ENCODE measurements at places on chromosomes 11 and 22.

DNA sequence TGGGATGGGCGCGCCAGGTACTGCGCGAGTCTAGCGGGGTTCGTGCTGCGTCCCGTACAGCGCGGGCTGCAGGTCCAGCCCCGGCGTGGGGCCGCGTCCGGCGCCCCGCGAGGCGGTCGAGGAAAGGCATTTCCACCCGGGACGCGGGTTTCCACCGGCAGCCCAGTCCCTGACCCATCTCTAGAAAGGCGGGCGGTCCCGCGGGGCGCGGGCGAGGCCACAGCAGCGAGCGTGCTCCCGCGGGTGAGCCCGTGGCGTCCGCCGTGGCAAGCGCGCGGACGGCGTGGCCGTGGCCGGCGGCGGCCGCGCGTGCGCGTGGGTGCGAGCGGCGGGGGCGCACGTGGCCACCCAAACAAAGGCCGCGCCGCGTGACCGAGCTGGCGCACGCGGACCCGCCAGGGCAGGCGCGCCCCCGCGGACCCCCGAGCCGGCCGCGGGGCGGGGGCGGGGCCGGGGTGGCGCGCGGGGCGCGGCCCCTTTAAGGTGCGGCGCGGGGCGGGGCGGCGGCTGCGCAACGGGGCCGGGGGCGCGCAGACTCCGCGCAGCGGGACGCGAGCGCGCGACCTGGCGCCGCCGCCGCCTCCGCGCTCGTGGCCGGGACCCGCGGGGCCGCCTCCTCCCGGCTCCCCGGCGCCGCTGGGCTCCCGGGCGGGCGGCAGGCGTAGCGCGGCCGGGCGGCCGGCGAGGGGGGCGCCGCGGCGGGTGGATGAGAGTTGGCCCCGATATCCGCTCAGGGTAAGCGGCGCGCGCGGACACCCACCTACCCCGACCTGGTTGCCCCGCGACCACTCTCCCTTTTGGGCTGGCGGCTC, 39.3 kb upstream of the CELSR1 start:
- DNase-seq: peak; percentile 48

- no peak for DNase-seq
These were observed 58.9 kb upstream of the MYEOV start for GRCh38 chr11:69234740-69235710.

DNA sequence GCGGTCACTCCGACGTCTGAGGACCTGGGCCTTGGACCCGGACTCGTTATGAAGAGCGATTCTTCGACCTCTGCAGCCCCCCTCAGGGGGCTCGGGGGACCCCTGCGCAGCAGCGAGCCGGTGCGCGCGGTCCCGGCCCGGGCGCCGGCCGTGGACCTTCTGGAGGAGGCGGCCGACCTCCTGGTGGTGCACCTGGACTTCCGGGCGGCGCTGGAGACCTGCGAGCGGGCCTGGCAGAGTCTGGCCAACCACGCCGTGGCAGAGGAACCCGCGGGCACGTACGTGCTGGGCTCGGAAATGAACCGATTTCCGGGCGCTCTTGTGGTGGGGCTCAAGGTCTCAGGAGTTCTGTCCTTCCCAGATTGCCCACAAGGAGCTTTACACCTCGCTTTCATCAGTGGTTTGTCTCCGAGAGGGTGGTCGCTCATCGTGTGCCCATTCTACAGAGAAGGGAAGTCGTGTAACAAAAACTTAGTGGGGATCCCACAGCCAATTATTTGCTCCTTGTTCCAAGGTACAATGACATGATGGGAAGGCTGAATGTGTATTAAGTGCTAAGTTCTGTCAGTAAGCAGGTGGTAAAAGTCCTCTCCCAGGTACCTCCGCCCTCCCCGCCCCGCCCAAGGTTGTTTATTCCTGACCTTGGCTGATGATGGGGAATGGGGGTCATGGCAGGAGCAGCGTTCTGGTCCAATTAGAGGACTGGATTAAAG, 695 bp downstream of the PEX26 start:
- DNase-seq: peak; percentile 17

GRCh38 chr11:33743291-33743690, 7.1 kb upstream of the CD59 start:
- DNase-seq: no peak

GRCh38 chr11:33027846-33028536, 11.4 kb upstream of the TCP11L1 start:
- no peak for DNase-seq

DNA sequence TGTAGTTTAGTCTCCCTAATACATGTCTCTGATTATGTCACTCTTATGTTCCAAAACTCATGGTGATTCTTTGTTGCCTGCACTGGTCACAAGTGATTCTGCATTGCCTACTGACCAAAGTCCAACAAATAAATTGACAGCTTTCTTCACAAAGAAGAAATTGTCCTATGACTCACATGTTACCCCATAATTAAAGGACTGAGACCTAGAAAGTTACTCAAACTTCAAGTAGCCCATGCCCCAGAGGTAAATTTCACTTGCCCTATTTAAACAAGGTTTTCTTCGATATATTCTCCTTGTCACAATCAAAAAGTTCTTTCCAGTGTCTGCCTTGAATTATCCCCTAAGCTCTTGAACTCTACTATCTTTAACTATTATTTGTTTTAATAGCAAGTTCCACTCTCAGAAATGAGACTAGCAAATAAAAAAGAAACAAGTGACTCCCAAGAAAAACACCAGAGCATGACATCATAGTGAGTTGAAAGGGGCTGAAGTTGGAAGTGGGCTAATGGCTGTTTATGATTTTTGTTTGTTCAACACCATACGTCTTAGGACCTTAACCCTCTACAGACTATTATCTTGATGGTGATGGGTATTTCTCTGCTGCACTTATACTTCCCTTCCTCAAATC, 94.5 kb upstream of the BLID start:
- DNase-seq: no peak

GRCh38 chr11:64718084-64718779, 4.8 kb downstream of the NRXN2 start:
- DNase-seq: no peak

- DNase-seq: no peak
These were observed 184.2 kb downstream of the FAM76B start for GRCh38 chr11:95605271-95605940.

DNA sequence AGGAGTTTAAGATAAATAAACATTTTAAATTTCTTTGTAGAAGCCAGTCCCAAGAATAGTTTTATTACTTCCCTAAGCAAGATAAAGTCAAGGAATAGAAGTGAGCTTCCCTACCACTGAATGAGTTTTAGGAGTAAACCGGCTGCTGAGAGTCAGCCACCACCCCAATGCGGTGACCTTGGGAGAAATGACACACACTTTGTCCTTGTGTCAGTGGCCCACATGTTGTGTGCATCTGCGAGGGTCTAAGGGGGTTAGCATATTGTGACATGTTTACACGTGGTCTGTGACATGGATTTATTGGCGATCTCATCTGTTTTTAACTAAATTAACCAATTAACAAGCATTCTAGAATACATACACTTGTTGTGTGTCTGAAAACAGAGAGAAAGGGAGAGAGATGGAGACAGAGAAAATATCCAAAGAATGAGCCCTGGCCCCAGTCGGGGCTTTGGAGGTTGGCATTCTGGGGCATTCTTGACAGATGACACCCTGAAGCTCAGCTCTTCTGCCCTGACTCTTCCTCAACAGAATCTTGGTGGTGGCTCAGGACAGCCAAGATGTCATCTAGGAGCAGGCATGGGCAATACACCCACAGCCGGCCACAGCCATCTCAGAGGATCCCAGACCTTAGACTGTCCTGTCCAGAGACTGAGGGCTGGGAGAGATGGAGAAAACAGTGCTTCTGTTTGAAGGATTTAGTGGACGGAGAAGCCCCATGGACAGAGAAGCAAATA, 29.7 kb upstream of the TMPRSS4 start:
- no peak for DNase-seq

- DNase-seq: no peak
These were observed 4.1 kb downstream of the ST3GAL4 start for GRCh38 chr11:126359431-126360048.

- no peak for DNase-seq
These were observed 1.0 kb downstream of the ARHGAP8 start for GRCh38 chr22:44753189-44754042.

- DNase-seq: no peak
These were observed 7.8 kb upstream of the RBM4B start for GRCh38 chr11:66685276-66686099.

- no peak for DNase-seq
These were observed 10.7 kb downstream of the CD6 start for GRCh38 chr11:60982184-60982583.

DNA sequence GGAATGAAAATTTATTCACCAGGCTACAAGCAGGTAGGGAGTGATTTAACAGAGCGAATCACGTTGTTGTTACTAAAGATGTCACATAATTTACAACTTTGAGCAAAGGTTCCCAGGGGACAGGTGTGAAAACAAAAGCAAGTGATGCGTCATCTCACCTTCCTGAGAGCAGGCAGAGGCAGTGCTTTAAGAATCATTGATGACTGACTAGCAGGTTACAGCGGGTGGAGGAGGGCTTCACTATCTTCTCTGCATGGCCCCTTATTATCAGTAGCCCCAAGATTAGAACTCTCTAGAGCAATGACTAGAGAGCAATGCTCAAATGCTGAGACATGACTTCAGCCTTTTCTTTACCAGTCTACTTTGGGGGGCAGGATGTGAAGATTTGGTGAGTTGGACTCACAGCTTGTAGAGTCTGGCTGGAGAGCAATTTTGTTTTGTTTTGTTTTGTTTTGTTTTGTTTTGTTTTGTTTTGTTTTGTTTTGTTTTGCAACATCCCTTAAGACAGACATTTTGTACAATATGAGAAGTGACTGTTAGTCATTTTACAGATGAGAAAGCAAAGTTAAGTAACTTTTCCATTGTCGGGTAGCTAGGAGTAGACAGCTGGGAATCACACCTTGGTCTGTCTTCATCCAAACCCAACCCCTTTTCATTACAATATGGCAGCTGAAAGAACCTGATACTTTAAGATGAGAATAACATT, 84.8 kb downstream of the SLC1A2 start:
- peak; percentile 6 for DNase-seq

GRCh38 chr11:795634-796564, 2.2 kb downstream of the SLC25A22 start:
- DNase-seq: peak; percentile 72

GRCh38 chr22:44378380-44378779, 65.6 kb upstream of the SHISAL1 start:
- DNase-seq: no peak

DNA sequence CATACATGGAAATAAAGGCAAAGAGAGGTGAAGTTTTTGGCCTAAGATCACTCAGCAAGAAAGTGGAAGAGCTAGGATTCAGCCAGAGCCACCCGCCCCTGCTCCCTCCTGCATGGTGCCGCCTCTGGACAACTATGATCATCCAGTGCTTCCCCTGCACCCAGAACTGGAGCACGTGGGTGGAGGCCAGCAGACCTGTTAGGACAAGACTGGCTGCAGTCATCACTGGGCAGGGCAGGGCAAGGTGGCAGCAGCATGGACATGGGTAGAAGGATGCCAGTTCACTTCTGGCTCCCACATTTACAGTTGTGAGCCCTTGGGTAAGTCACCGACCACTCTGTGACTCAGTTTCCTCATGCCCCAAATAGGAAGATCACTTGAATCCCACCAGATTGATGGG, 131.0 kb downstream of the FBXO7 start:
- no peak for DNase-seq

DNA sequence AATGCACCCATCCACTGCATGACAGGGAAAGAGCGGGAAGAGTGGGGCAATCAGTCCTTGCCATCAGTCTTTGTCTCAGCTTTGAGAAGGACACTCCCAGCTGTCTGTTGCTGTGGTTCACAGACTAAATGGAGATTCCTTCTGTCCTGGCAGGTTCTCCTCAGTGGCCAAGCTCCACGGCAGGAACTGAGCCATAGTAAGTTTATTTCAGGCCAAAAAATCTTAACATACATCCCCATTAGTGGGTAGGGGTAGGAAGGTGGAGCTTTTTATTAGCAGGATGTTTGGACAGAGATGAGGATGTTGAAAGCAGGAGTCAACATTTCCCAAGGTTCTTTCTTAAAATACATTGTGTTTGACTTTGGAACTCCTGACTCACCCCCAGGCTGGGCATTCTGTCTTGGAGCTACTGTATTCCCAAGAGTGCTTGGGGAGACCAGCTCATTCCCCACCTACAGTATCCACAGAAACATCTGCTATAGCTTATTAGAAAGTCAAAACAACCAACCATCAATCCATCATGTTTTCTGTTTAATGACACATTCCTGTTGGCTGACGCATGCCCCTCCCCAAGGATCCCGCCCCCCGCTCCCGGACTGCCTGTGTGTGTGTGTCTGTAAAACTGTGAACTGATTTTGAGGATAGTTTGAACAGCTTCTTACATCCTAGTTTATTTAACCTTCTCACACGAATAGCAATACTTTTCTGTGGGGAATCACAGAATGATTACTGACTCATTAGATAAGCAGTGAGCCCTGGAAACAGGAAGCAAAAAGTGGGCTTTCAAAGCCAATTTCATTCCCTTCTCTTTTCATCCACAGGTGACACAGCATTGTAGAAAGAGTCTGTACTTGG, 109.5 kb downstream of the CCDC81 start:
- DNase-seq: no peak

GRCh38 chr11:96263238-96263763, 79.7 kb downstream of the MAML2 start:
- no peak for DNase-seq

- no peak for DNase-seq
These were observed 127.1 kb upstream of the BMAL1 start for GRCh38 chr11:13150487-13150886.

DNA sequence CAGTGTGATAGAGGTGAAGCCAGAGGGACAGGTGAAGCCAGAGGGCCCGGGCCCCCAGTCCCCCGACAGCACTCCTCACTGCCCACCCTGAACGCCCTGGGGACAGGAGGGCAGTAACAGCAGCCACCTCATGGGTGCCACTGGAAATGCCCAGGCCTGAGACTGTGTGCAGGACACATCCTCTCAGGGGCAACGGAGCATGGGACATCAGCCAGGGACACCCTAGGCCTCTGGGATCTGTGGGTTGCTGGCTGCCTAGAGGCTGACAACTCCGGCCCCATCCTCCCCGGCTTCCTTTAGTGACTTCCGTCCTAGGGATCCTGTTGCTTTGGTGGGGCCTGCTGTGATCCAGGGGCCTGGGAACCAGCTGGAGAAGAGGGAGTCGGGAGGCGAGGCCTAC, 17.4 kb upstream of the BAIAP2L2 start:
- DNase-seq: no peak

- no peak for DNase-seq
These were observed 930.4 kb downstream of the TBC1D22A start for GRCh38 chr22:47692811-47693210.

GRCh38 chr11:66906061-66906733, 49.3 kb downstream of the LRFN4 start:
- DNase-seq: no peak

DNA sequence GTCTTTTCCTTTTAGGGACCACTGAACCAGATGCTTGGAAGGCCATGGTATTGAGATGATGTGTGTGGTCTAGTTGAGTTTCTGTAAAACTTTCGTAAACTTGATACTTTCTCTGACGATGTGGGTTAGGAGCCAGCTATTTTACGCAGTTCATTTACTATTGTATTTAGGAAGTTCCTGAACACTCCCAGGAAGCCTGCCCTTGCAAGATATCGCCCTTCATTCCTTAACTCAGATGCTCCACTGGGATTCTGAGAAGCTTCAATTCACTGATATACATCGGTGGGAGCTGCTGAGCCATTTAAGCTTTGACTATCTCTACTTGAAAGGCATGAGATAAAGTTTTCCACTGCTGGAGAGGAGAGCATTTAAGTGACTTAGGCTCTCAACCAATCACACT, 121.3 kb downstream of the CSNK2A3 start:
- DNase-seq: no peak

GRCh38 chr22:37906364-37907008, 389 bp downstream of the MICALL1 start:
- DNase-seq: peak; percentile 26

- no peak for DNase-seq
These were observed 7.9 kb downstream of the FOXR1 start for GRCh38 chr11:118979434-118979833.

GRCh38 chr11:119905162-119905561, 176.2 kb upstream of the NECTIN1 start:
- no peak for DNase-seq
